ENCODE measurements at places on chromosomes 1 and 21. TPM values are rescaled to one million over a fixed set of nuclear protein-coding genes. Genes with fewer than 3 reads are reported as not detected.

ATF3 gene
- total RNA-seq, result 43.2 TPM

DIRAS3 gene
- total RNA-seq, result 1.9 TPM

PTBP2 gene
- 13.2 TPM for total RNA-seq

TEX38 gene
- total RNA-seq, result 0.47 TPM

HES4 gene
- 145 TPM for total RNA-seq

SH2D1B gene
- total RNA-seq, result 0.12 TPM

CELA2A gene
- 1.6 TPM for total RNA-seq

AMY1A gene
- total RNA-seq, result not detected

RHOU gene
- total RNA-seq, result 4.0 TPM

CYP4A11 gene
- not detected for total RNA-seq

C1orf226 gene
- total RNA-seq, result 7.7 TPM

GRCh38 chr1:41408691-41409090 is 47.5 kb downstream of the FOXO6 start:
- no peak for DNase-seq
- H3K27me3 ChIP-seq, result peaks cover 6% of the 10 kb centered on the region
- no peak overlapping the region for H3K4me3 ChIP-seq
- H3K36me3 ChIP-seq, result no peaks in the 10 kb centered on the region
- H3K27ac ChIP-seq, result no peak overlapping the region

DNA sequence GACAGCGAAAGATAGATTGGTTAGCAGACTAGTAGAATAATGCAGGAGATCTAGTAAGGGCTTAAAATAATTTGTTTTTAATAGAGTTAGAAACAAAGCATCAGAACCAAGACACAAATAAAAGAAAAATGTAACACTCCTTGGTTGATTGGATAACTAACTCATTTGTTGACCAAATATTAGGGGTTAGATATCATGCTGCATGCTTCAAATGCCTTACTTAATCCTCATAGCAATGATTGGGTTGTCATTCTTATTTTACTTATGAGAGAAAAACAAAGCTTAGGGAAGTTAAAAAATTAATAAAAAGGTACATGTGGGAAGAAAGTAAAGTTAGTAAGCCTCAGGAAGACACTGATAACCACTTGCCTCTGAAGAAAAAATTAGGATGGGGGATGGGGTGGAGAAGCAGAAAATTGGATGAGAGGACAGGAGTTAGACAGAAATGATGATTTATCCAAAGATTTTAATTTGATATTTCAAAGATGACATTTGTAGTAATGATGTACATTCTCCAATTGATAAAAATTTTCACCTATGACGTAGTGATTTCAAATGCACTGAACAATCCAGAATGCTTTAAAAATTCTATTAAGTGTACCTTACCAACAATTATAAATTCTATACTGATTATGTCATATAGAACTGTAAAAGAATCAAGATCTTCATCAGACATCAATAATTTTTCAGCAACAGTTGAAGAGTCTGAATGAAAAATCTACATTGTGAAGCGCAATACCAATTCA is 374.7 kb downstream of the COL11A1 start:
- no peaks in the 10 kb centered on the region for H3K36me3 ChIP-seq
- H3K27me3 ChIP-seq, result no peaks in the 10 kb centered on the region
- no peak for DNase-seq
- H3K4me1 ChIP-seq, result no peaks in the 10 kb centered on the region
- H3K27ac ChIP-seq, result no peak overlapping the region
- H3K4me3 ChIP-seq, result no peak overlapping the region

- DNase-seq, result no peak
- H3K27ac ChIP-seq, result no peak overlapping the region
- H3K4me1 ChIP-seq, result peaks cover 41% of the 10 kb centered on the region
- no peak overlapping the region for H3K4me3 ChIP-seq
- H3K36me3 ChIP-seq, result peaks cover 9% of the 10 kb centered on the region
- H3K27me3 ChIP-seq, result no peaks in the 10 kb centered on the region
Observed at GRCh38 chr1:54882519-54882918, 4.5 kb downstream of the DHCR24 start.

DNA sequence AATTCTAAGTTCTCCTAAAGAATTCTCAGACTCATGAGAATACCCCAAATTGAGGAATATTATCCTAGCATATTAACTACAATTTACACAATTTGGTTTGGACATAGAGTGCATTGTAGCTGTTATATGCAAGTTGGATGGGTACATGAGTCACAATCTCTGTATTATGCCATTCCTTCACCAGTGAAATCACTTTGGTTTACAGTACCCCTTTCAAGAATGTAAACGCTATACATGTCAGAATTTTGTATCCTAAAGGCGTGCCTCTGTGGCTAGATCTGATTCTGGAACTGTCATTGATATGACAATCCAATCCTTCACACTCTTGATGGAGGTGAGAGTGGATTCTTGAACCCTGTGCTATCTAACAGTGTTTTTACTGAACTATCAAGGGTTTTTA is 6.7 kb upstream of the IL10RB start:
- no peak overlapping the region for H3K4me3 ChIP-seq
- no peaks in the 10 kb centered on the region for H3K4me1 ChIP-seq
- H3K27ac ChIP-seq, result no peak overlapping the region
- H3K36me3 ChIP-seq, result peaks cover 4% of the 10 kb centered on the region
- H3K27me3 ChIP-seq, result no peaks in the 10 kb centered on the region
- DNase-seq, result no peak

DNA sequence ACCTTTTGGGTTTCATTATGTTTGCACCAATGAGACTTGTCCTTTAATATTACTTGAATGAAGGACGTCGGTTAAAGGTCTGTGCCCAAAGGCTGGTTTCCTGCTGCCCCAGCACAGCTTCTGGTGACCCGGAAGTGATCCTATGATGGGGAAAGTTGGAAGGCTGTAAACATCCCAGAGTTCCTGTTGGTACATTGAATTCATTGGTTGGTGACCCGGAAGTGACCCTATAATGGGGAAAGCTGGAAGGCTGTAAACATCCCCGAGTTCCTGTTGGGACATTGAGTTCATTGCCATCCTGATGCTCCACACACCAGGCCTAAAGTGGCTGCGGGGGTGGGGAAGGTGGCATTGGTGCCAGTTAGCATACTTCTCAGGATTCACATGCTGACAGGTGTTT is 187.3 kb downstream of the RYR2 start:
- H3K4me1 ChIP-seq, result no peaks in the 10 kb centered on the region
- no peaks in the 10 kb centered on the region for H3K27me3 ChIP-seq
- H3K36me3 ChIP-seq, result no peaks in the 10 kb centered on the region
- DNase-seq, result no peak
- H3K4me3 ChIP-seq, result no peak overlapping the region

DNA sequence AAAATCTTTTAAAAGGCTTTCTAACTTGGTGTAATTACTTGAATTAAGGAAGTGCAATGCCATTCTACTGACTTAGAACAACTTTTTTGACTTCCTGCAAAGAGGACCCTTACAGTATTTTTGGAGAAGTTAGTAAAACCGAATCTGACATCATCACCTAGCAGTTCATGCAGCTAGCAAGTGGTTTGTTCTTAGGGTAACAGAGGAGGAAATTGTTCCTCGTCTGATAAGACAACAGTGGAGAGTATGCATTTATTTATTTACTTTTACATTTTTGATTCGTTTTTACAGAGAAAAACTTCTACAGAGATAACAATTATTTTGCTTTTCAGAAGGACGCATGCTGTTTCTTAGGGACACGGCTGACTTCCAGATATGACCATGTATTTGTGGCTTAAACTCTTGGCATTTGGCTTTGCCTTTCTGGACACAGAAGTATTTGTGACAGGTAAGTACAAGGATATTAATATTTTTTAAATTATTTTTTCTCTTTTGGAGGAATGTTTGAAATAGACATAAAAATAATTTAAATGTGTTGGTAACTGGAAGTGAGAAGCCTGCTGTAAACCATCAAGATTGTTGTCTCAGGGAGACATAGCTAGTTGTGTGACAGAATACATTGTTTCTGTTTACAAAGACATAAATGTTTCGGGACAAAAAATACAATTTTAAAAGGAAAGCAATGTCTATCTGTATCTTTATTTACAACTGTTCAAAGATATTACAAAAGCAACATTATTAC is at the start of gene PTPRC:
Gene PTPRC (plus strand): TSS at position 147 of the 742 bp plus-strand sequence. CDS start 229 bp downstream, at position 376.
- H3K4me1 ChIP-seq, result no peaks in the 10 kb centered on the region
- H3K27me3 ChIP-seq, result no peaks in the 10 kb centered on the region
- no peaks in the 10 kb centered on the region for H3K36me3 ChIP-seq
- H3K4me3 ChIP-seq, result no peak within 1 kb of the TSS
- H3K27ac ChIP-seq, result no peak within 1 kb of the TSS

- H3K36me3 ChIP-seq, result no peaks in the 10 kb centered on the region
- no peak overlapping the region for H3K27ac ChIP-seq
- H3K4me3 ChIP-seq, result no peak overlapping the region
- DNase-seq, result no peak
- H3K4me1 ChIP-seq, result no peaks in the 10 kb centered on the region
Observed at GRCh38 chr1:30872033-30872947, 36.3 kb downstream of the SDC3 start.

DNA sequence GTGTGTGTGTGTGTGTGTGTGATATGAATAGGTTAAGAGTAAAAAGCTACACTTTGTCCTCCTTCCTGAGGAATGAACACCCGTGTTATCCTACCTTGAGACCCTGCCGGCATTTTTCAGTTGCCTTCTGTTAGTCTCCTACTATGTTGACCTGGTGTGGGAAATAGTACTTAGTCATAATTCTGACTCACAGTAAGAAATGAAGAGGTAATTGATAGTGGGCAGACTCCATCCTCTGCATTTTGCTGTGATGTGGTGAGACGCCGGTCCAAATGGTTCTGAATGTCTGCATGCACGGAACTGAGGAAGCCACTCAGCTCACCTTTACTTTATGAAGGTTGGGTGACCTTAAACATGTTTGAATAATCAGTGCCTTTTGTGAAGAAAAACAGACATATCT is 12.6 kb downstream of the CD101 start:
- no peak overlapping the region for H3K4me3 ChIP-seq
- DNase-seq, result no peak
- H3K4me1 ChIP-seq, result no peaks in the 10 kb centered on the region
- H3K27ac ChIP-seq, result no peak overlapping the region
- no peaks in the 10 kb centered on the region for H3K36me3 ChIP-seq
- no peaks in the 10 kb centered on the region for H3K27me3 ChIP-seq

GRCh38 chr1:89816366-89816765 is 4.5 kb upstream of the LRRC8D start:
- 0 out of 2 replicates have a peak, but pooled peaks cover 7% of the 10 kb centered on the region for H3K27me3 ChIP-seq
- H3K27ac ChIP-seq, result no peak overlapping the region
- H3K4me1 ChIP-seq, result peaks cover 12% of the 10 kb centered on the region
- no peak for DNase-seq
- no peak overlapping the region for H3K4me3 ChIP-seq

DNA sequence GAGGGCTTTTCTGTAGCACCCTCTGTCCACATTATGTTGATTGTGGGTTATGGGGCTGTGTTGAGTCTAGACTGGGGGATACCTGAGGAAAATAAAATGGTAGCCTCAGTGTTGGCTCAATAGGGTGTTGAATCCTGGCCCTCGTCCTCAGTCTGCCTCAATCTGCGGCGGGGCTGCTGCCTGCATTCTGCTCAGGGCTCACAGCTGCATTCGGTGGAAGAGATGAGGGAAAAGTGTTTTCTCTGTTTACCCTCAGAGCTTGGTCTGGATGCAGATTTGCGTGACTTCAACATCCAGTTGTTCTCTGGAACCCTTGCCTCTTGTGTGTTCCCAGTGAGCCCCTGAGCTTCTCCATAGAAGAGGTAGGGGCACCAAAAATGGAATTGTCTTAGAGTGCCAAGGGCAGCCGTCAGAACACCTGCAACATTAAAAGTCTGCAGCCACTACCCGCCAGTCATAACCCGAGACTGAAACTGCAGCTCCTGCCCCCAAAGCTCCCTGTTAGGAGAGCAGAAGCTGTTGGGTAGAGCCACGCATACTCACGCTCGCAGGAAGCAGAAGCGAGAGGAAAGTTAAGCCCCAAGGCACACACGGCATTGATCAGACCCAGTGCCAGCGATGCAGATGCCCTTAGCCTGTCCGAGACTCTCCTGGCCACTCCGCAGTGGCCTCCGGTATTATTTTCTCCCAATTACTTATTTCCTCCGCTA is 215.3 kb upstream of the C1orf174 start:
- H3K27ac ChIP-seq, result no peak overlapping the region
- H3K4me1 ChIP-seq, result no peaks in the 10 kb centered on the region
- H3K4me3 ChIP-seq, result no peak overlapping the region
- H3K36me3 ChIP-seq, result no peaks in the 10 kb centered on the region
- H3K27me3 ChIP-seq, result peaks cover 30% of the 10 kb centered on the region

DNA sequence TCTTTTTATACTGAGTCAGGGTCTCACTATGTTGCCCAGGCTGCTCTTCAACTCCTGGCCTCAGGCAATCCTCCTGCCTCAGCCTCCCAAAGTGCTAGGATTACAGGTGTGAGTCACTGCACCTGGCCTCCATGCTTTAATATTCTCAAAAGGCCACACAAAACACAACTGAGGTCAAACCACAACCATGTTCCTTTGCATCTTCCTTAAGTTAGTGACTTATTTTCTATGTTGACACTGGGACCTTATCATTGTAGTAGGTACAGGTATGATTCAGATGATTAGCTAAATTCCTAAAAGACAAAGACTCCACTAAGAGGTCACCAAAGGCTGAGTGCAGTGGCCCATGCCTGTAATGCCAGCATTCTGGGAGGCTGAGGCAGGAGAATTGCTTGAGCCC is 131.9 kb upstream of the ATP1B1 start:
- no peaks in the 10 kb centered on the region for H3K27me3 ChIP-seq
- no peak for DNase-seq
- 0 out of 2 replicates have a peak, but pooled peaks cover 3% of the 10 kb centered on the region for H3K4me1 ChIP-seq
- no peak overlapping the region for H3K4me3 ChIP-seq
- no peaks in the 10 kb centered on the region for H3K36me3 ChIP-seq

GRCh38 chr1:171251042-171251951 is 3.0 kb downstream of the FMO1 start:
- H3K4me1 ChIP-seq, result peaks cover 3% of the 10 kb centered on the region
- no peaks in the 10 kb centered on the region for H3K27me3 ChIP-seq
- no peak overlapping the region for H3K27ac ChIP-seq

DNA sequence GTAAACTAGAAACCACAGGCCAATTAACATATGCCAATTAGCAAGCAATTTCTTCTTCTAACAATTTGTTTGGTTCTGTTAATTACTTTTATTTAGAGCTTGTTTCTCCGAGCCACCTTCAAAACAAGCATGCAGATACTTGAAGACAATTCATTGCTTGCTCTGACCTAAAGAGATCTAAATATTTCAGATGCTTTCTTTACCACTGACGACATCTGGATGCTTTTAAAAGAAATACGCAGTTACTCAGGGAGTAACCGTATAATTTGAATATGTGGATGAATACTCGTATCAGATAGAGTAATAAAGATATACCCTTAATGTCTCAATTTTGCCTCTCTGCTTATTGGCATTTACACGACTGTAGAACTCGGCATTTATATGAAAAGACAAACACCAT is 390.0 kb downstream of the DISC1 start:
- H3K4me3 ChIP-seq, result no peak overlapping the region
- no peaks in the 10 kb centered on the region for H3K36me3 ChIP-seq
- DNase-seq, result no peak
- no peak overlapping the region for H3K27ac ChIP-seq

- no peak overlapping the region for H3K4me3 ChIP-seq
- H3K4me1 ChIP-seq, result no peaks in the 10 kb centered on the region
- peaks cover 19% of the 10 kb centered on the region for H3K27me3 ChIP-seq
- no peak overlapping the region for H3K27ac ChIP-seq
- no peaks in the 10 kb centered on the region for H3K36me3 ChIP-seq
- no peak for DNase-seq
Observed at GRCh38 chr1:210949039-210949438, 184.9 kb downstream of the KCNH1 start.

GRCh38 chr1:54904476-54905048 is 17.6 kb upstream of the DHCR24 start:
- no peaks in the 10 kb centered on the region for H3K4me1 ChIP-seq
- H3K4me3 ChIP-seq, result no peak overlapping the region
- DNase-seq, result no peak
- no peak overlapping the region for H3K27ac ChIP-seq

Measured in HCT116 (cell line).